NCI-H1436 (cell line): ENCODE measurements at places on chromosomes 16 and 17.

GRCh38 chr17:36943250-36944191 lies 5.2 kb upstream of the AATF start:
- DNase-seq: no peak

GRCh38 chr16:69225121-69225520 lies 38.2 kb downstream of the SNTB2 start:
- no peak for DNase-seq

- no peak for DNase-seq
Observed at GRCh38 chr17:39224778-39225307, 902 bp downstream of the STAC2 start.

DNA sequence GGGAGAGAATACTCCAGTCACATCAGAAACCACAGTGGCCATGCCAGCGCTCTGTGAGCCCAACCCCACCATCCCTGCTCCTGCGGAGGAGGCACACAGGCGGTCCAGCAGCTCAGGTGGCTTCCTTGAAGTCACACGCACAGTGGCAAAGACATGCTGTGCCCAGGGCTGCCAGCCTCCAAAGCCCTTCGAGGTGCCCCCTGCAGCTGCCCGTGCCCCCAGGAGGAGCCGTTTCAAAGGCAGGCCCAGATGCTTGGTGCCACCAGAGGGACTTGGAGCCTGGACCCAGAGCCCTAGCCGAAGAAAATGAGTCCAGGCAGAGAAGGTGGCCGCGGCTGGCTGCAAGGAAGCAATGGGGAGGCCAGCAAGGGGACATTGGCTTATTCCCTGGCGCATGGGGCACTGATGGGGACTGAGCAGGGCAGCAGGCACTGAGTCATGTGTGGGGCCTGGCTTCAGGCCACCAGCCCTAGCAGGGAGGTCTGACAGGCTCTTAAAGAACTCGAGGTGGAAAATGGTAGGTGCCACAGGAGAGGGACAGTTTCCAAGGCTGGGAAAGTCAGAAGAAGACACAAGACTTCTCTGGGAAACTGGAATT lies 17.2 kb upstream of the CACNG1 start:
- DNase-seq: no peak

- DNase-seq: peak; percentile 71
Observed at GRCh38 chr16:65745-66144, 6.7 kb downstream of the RHBDF1 start.

- peak; percentile 71 for DNase-seq
Observed at GRCh38 chr16:87780385-87780989, 14.7 kb upstream of the KLHDC4 start.

GRCh38 chr16:15533386-15533785 lies 99.0 kb downstream of the BMERB1 start:
- DNase-seq: no peak

GRCh38 chr16:82999711-83000110 lies 372.9 kb downstream of the CDH13 start:
- no peak for DNase-seq

GRCh38 chr16:19808061-19808641 lies 76.5 kb downstream of the GPRC5B start:
- no peak for DNase-seq

GRCh38 chr17:39484178-39484577 lies 22.9 kb downstream of the CDK12 start:
- no peak for DNase-seq

- DNase-seq: peak; percentile 46
Observed at GRCh38 chr17:75011401-75012095, 922 bp upstream of the MRPL58 start.

GRCh38 chr16:56493126-56493525 lies 26.7 kb downstream of the BBS2 start:
- no peak for DNase-seq

DNA sequence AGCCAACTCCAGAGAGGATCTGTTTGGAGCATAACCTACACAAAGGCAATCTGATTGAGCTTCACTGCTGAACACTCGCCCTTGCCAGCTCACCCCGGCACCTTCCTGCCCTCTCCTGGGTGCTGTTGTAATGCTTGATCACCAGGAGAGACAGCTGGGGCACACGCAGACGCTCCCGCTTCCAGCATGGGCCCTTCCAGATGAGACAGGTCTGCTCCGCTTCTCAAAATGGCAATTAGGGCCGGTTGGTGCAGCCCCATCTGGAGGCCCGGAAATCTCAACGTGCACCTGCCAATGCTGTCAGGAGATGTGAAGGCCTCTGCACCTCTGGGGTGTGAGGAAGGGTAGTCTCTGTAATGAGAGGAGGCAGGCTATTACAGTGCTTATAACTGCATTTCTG lies 206.1 kb downstream of the ABCC12 start:
- no peak for DNase-seq

GRCh38 chr17:81179861-81180260 lies 13.8 kb upstream of the AATK start:
- no peak for DNase-seq

DNA sequence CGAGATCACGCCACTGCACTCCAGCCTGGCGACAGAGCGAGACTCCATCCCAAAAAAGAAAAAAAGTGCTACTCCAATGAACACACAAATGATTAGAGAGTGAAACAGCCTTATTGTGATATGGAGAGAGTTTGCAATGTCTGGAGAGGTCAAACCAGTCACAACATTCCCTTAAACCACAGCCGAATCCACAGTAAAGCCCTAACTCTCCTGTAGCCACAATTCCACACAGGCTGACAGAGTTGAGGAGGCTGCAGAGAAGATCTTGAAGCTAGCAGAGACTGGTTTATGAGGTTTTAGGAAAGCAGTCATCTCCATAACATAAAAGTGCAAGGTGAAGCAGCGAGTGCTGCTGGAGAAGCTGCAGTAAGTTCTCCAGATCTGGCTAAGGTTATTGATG lies 6.7 kb downstream of the RNF213 start:
- DNase-seq: no peak

DNA sequence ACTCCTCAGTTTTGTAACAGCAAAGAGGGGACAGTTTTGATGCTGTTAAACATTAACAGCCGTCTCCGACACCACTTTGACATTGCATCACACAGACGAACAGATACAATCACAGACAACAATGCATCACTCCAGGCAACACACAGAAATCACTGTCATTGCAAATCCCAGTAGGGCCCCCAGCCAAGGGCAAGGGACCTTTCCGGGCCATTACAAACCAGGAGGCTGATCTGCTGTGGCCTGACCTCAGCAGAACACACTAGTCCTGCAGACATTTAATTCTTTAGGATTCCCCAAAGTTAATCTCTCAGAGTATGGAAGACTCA lies 136.2 kb upstream of the RCVRN start:
- no peak for DNase-seq

DNA sequence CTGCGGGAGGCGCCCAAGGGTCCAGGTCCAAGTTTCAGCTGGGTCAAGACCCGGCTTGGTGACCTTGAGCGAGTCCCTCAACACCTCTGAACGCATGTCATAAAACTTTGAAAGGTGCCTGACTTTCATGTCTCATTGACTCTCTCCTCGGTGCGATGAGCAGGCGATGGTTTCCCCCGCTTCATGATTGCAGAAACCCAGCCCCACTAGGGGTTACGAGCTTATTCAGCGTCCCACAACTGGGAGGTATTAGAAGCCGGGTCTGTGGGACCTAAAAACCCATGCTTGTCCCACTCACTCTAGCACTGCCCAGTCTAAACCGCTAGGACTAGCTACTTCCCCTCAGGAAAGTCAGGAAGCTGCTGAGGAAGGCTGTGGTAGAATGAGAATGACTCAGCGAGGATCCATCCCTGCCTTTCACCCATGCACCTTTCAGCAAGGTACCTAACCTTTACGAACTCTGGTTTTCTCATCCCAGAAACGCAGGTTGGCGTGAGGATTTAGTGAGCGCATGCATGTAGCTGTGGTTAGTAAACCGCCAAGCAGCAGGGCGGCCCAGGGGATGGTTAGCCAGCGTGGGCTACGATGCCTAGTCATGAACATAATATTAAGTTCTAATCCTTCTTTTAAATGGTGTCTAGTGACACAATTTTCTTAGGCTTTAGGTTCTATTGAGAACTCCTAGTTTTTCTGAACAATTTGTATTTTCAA lies 26.2 kb upstream of the RFFL start:
- DNase-seq: no peak

GRCh38 chr17:51372345-51373004 lies 112.1 kb downstream of the UTP18 start:
- DNase-seq: no peak

DNA sequence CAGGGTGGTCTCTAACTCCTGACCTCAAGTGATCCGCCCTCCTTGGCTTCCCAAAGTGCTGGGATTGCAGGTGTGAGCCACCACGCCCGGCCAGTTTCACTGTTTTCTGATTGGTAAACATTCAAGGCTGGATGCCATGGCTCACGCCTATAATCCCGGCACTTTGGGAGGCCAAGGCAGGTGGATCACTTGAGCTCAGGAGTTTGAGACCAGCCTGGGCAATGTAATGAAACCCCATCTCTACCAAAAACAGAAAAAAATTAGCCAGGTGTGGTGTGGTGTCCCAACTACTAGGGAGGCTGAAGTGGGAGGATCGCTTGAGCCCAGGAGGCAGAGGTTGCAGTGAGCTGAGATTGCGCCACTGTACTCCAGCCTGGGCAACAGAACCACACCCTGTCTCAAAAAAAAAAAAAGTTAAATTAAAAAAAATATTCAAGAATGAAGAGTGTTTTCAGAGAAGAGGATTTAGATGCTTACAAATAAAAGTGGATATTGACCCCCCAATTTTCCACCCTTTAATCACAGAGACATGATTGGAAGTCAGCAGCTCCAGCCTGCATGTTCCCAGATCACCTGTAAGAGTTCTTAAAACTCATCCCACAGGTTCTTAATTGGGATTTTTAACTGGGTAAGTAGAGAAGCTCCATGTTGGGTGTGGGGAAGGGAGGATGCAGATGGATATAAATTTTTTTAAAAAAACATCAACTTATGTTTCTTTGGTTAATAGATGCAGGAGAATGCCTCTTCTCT lies 23.8 kb downstream of the HLF start:
- no peak for DNase-seq

GRCh38 chr17:63442549-63443035 lies 3.5 kb downstream of the CYB561 start:
- DNase-seq: no peak

DNA sequence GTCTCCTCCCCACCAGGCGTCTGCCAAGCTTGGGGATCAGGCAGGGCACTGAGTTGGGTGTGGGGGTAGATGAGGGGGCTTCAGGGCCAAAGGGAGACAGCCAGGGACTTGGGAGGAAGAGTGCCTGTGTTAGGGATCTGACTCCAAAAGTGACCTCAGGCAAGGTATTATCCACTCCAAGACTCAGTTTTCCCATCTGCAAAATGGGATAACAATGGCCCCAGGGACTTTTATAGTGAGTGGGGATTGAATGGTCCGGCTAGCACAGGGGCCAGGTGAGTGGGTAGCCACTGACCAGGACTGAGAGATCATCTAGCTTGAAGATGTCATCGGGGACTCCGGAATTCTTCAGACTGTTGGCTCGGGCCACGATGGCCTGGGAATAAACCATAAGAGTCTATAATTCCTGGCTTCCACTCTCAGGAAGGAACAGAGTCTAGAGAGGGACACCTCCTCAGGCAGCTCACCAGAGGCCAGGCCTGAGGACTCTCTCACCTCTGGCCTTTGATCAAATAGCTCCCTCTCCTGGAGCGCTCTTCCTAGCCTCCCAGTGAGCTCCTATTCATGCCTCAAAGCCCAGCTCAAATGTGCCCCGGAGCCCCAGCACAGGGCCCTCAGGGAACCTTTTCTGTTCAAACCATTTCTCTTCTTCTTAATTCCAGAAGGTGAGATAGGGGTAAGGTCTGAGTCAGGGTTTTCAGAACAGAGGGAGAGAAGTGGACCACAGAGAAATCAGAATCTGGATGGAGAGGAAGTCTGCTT lies 3.5 kb downstream of the FLII start:
- DNase-seq: no peak

DNA sequence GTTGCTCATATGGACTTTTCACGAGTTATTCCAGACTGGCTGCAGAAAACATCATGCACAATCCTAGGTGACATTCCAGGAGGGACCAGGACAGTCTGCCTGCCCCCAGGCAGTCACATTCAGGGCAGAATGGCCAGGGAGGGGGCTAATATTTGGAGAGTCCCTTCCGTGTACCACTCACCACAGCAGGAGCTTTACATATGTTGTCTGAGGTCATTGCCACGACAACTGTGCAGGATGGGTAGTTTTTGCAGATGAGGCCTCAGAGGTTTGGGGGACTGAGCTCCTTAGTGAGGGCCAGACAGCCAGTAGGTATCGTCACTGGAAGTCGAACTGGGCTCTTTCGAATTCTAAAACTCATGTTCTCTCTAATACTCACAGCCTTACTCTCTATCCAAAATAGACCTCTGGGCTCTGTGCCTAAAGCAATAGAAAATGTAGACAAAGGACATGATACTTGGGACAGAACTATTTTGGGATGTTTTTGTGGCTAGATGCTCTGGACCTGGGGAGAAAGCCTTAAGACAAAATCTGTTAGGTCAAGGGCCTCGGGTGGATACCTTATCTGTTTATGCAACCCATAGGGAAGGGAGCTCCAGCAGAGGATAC lies 338.5 kb downstream of the MAF start:
- no peak for DNase-seq

GRCh38 chr17:37547986-37548385 lies 58.3 kb downstream of the DUSP14 start:
- DNase-seq: no peak

GRCh38 chr17:73939806-73940205 lies 263.7 kb upstream of the RPL38 start:
- no peak for DNase-seq

DNA sequence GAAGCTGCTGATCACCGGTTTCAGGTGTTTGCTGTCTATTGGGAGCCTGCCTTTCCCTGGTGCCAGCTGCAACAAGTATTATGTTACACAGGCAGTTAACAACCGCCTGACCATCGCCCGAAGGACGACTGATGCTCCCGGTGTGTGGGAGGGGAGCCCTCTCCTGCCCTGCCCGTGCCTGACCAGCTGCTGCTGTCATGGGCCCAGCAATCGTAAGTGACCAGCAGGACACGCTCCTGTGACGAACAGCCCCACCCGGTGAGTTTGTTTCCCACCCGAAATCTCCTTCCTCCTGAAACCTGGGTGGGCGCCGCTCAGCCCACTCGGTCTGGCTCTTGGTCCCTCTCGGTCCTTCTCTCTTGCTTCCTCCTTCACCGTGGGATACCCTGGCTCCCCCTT lies 17.9 kb upstream of the UBE2I start:
- DNase-seq: no peak

GRCh38 chr16:57549730-57550129 lies 7.3 kb downstream of the ADGRG5 start:
- no peak for DNase-seq

DNA sequence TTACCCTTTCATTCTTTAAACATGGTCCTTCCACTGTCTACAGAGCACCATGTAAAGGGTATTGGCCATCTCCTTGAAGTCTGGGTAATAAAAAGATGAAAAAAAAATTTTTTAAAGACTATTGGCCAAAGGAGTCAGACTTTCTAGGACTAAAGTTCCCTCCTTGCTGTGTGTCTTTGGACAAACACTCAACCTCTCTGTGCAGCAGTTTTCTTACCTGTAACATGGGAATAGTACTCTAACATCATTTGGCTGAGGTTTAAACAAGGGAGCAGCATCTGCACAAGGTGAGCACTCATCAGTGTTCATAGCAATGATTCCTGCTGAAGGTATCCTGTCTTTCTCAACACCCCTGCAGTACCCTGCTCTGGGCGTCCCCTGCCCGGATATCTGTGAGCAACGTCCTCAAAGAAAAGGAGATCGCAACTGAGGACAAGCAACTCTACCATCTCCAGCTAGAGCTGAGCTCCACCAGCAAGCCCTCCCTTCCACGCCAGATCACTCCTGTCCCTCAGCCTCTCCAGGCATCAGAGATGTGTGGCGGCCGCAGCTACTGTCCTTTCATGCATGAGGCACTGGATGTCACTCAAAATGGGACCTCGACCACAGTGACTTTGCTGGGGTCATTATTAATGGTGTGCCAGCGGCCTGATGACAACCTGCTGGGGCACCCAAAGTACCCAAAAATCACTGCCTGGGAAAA lies 29.5 kb upstream of the RPH3AL start:
- DNase-seq: no peak
